ENCODE measurements at places on chromosomes 2 and 18. TPM values are rescaled to one million over a fixed set of nuclear protein-coding genes. Genes with fewer than 3 reads are reported as not detected.

The CIDEA gene
- not detected for total RNA-seq

The CHRNG gene
- total RNA-seq, result not detected

The REG1B gene
- total RNA-seq, result under 0.01 TPM

The RPRM gene
- total RNA-seq, result under 0.01 TPM

The LYG2 gene
- total RNA-seq, result not detected

The ZNF236 gene
- total RNA-seq, result 20.7 TPM

The PARD6G gene
- under 0.01 TPM for total RNA-seq

Data from hematopoietic multipotent progenitor cell (in vitro differentiated cells).